ENCODE measurements at places on chromosomes 5 and 9. TPM values are rescaled to one million over a fixed set of nuclear protein-coding genes. Genes with fewer than 3 reads are reported as not detected.

- no peak for DNase-seq
These were observed 466 bp upstream of the TTC39B start for GRCh38 chr9:15307523-15307841.

The CEL gene
- 7.7 TPM for total RNA-seq

DNA sequence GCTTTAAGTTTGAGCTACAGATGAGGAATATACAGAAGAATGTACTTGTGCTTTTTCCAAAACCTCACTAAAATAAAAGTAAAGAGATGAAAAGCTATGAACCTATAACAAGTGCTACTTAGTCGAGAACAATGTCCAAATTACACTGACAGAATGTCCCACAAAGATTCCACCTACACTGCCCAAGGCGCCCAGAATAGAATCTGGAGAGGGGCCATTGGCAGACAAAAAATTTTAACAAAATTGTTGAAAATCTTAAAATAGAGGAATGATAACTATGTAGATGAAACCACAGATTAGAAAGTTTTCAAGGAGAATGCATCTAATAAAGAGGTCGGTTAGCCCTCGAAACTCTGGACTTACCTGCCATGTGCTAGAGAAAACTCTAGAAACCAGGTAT lies 235.3 kb downstream of the CETN3 start:
- no peak for DNase-seq

DNA sequence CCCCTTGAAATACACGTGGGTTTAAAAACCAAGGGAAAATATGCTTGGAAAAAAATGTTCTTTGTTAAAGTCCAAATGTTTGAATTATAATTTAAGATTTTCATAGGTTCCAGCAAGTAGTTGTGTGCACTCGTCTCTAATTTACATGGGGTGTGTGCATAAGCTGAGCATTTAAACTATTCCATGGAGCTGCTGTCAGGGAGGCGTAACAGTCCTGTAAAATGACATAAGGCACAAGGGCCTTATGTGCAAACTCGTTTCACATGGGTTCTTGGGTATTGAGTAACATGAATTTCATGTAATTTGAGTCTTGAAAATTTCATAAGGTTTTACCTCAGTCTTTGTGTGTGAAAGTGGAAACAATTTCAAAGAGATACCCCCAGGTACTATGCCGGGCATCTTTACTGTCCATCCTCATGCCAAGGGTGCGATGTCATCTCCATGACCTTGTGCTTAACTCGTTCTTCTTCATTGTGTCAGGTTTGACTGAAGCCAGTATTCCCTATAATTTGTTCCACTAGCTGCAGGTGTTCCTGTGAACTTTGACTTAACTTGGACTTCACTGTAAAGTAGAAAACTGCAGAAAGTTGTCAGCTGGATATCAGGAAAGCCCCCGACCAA lies 359.3 kb downstream of the SH3GL2 start:
- DNase-seq, result no peak

DNA sequence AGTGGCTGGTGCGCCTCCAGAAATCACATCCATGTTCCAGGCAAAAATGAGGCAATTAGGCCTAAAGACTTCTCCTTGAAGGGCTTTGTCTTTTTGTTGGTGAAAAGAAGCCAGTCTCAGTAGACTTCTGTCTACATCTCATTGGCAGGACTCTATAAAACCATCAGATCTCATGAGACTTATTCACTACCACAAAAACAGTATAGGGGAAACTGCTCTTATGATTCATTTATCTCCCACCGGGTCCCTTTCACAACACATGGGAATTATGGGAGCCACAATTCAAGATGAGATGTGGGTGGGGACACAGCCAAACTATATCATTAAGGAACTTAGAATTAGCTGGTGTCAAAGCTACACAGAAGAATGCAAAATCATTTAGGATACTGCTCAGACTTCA lies 77.7 kb upstream of the SNX2 start:
- no peak for DNase-seq
